A549 treated with dexamethasone at 1 μM for 4 hours (cell line): ENCODE measurements at places on chromosomes 5 and 9. TPM values are rescaled to one million over a fixed set of nuclear protein-coding genes. Genes with fewer than 3 reads are reported as not detected.

IL13 gene
- total RNA-seq, result 0.07 TPM in 1 of 5 replicates, not detected in the others

IFNA13 gene
- total RNA-seq, result not detected in 5 replicates

DEPDC1B gene
- total RNA-seq, result 12.5 to 15.9 TPM (median 14.4 TPM) in 5 replicates

ISL1 gene
- 0.05 to 0.06 TPM (median 0.05 TPM) in 4 of 5 replicates, not detected in the other for total RNA-seq
